ENCODE measurements at places on chromosomes 6 and 20.

GRCh38 chr20:10971096-10971495 lies 297.3 kb upstream of the JAG1 start:
- no peak for DNase-seq

GRCh38 chr6:2848851-2849250 lies 7.2 kb upstream of the SERPINB1 start:
- peak; percentile 67 for DNase-seq

DNA sequence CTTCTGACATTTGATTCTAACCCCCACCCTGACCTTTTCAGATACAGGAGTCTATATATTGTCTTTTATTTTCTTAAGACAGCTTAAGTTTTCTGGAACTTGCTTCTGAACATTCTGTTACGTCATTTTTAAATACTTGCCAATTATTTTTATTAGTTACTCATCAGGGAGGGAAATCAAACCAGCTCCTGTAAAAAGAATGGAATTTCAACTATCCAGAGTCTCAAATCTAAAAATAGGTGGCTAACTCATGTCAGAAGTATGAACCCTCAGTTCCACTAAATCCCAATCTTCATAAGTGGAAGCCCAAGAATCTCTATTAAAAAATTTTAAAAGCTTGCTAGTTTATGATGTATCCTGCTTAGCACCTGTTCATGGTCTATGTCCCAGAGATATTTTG lies 900.0 kb downstream of the KIF16B start:
- no peak for DNase-seq

DNA sequence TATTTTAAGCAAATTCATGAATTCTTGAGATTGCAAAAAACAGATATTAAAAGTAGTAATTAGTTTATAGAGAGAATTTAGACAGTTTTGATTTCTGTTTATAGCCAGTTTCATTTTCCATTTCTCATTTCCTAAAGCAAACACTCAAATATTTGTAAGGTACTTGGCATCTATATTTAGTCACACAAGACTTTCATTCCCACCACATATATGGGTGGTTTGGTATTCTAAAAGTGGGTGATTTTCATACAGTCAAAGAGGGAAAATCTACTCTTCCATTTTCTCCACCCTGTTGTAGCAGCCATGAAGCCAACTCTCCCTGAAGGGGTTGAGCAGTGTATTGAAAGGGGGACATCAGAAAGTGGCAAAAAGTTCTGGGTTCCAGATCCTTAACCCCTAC lies 181.1 kb upstream of the SUPT3H start:
- no peak for DNase-seq

GRCh38 chr20:57654998-57655808 lies 35.0 kb upstream of the ZBP1 start:
- no peak for DNase-seq
